ENCODE measurements at places on chromosomes 6 and 20.

DNA sequence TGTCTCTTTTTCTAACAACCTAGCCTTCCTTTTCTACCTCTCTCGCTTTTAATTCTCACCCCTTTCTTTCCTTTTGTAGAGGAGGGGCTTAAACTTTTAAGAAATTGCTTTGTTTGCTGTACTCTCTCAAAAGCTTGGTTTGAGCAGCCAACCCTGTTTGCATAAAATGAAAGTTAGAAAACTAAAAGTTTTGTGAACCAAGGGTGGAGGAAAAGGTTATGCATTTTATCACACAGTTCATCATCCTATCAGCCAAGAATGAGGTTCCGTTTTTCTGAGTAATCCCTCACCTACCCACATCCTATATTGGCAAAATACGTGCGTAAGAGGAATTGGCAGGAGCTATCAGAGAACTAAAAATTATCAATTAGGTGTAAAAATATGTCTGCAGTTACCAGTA lies 42.8 kb upstream of the LOC128125822 start:
- DNase-seq = no peak

- DNase-seq = no peak
These were observed 188.0 kb upstream of the SLC24A3 start for GRCh38 chr20:19024296-19025035.

DNA sequence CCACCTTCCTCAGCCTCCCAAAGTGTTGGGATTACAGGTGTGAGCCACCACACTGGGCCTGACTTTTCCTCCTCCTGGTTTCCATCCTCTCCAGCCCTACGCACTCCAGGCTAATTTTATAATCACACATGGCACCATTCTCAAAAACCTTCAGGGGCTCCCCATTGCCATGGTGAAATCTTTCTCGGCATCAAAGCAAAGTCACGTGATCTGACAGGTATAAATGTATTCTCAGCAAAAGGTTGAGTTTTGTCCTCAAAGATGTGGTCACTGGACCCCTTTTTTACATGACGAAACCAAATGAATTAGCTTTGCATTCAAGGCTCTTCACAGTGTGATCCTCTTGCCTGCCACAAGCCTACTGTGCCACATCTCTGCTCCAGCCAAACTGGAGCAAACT lies 15.5 kb downstream of the ARMC12 start:
- DNase-seq = no peak

DNA sequence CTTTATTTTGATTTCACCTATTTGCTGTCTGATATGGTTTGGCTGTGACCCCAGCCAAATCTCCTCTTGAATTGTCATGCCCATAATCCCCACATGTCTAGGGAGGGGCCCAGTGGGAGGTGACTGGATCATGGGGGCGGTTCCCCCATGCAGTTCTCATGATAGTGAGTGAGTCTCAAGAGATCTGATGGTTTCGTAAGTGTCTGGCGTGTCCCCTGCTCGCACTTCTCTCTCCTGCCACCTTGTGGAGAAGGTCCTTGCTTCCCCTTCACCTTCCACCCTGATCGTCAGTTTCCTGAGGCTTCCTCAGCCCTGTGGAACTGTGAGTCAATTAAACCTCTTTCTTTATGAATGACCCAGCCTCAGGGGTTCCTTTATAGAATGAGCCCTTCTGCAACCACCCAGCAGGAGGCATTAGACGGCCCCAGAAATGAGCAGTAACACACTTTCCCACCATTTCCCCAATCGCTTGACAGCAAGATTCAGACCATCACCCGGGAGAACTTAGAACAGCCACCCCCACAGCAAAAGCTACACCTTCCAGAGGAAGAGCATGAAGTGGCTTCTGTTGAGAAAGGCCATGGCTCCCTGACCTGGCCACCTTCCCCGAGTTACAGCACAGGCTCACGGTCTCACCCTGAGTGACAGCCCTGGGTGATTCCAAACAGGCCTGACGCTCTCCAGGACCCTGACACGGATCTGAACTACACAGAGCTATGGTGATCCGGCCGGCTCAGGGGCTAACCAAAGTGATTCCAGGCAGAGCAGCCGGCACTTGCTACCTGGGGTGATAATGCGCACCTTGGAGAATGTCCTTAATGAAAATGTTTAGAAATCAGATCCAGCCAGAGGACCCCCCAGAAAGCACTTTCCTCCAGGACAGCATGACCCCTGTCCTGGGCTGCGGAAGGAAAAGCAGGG lies 131.2 kb upstream of the CDH4 start:
- DNase-seq = peak; percentile 23

- DNase-seq = no peak
These were observed 55.1 kb downstream of the IL20RA start for GRCh38 chr6:136989571-136990241.

DNA sequence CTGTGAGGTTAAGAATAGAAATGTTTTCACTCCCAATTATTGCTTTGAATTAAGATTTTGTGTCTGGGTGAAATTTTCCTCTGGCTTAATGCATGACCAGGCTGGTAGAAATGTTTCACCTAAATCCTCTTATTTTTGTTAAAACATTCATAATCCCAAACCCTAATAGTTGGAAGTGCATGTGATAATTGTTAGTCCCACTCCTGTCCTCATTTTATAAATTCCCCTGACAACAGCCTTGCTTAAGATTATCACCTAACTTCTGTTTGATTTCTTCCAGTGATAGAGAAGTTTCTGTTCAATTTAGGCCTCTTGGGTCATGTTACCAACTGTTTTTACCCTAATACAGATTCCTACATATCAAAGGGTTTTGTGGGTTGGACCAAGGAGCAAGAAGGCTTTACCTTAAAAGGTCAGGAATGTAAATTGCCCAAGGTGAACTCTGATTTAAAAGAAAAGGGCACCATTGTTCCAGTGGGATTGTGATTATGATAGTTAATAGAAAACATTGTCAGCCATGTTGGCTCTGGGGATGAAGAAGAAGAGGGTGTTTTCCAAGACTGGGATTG lies 158.7 kb upstream of the CENPW start:
- DNase-seq = no peak

DNA sequence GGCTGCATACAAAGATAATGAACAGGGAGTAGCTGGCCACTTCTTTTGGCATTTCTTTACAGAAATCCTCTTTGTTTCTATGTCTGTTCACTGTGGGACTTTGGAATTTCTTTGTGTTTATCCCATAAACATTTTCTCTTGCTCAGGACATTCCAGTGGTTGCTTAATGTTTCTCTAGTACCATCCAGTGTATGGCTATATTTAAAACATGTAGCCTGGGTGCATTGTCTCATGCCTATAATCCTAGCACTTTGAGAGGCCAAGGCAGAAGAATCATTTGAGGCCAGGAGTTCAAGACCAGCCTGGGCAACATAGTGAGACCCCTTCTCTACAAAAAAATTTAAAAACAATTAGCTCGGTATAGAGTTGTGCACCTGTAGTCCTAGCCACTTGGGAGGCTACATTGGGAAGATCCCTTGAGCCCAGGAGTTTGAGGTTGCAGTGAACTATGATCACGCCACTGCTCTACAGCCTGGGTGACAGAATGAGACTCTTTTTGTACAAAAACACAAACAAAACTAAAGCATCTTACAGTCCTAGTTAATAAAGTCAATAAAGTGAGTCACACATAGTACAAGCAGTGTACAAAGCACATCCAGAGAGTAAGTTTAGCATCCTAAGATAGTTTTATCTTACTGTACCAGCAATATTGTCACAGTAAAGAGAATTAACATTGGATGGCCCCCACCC lies 63.3 kb downstream of the ZFAND3 start:
- no peak for DNase-seq

Data from CD4-positive, alpha-beta T cell treated with Interleukin-17A for 4 hours (primary cell).